ENCODE measurements at places on chromosomes 3 and 15.
A peak's percentile ranks its signal among the peaks of the same experiment; 100 is the strongest.

DNA sequence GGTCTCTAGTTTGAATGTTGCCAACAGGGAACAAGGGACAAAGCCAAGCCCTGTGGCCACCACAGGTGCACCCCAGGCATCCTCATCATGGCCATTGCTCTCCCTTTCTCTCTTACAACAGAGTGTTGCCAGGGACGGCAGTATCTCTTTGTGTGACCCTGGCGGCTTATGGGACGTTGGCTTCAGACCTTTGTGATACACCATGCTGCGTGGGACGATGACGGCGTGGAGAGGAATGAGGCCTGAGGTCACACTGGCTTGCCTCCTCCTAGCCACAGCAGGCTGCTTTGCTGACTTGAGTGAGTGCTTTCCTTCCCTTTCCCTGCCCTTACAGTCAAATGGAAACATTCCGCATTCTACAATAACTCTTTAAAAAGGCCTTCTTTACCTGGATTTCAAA, 38.2 kb downstream of the BOC start:
- no peak for DNase-seq
- no peak overlapping the region for H3K27ac ChIP-seq
- no peaks in the 10 kb centered on the region for H3K36me3 ChIP-seq
- H3K4me1 ChIP-seq, result peaks cover 30% of the 10 kb centered on the region
- H3K4me3 ChIP-seq, result no peak overlapping the region

DNA sequence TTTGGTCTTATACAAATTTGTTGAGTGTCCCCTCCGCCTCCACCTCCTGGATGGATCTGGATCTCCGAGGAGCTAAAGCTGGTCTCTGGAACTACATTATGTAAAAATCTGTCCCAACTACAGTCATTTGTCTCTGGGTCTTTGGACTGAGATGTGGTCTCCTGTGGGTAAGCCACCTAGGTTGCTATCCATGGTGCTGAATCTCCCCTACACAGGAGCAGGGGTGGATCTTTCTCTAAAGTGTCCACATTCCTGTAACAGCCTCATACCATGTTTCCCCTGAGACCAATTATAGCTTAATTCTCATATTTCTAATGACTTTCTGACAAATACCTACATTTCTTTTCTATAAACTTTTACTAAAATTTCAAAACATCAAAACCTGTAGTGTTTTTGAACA, 625.8 kb downstream of the TAFA4 start:
- no peak overlapping the region for H3K4me3 ChIP-seq
- no peak overlapping the region for H3K27ac ChIP-seq
- H3K36me3 ChIP-seq, result no peaks in the 10 kb centered on the region
- DNase-seq, result no peak

GRCh38 chr3:158395421-158395820, 175.6 kb upstream of the MLF1 start:
- H3K27ac ChIP-seq, result no peak overlapping the region
- no peaks in the 10 kb centered on the region for H3K4me1 ChIP-seq
- no peak for DNase-seq
- no peaks in the 10 kb centered on the region for H3K27me3 ChIP-seq

DNA sequence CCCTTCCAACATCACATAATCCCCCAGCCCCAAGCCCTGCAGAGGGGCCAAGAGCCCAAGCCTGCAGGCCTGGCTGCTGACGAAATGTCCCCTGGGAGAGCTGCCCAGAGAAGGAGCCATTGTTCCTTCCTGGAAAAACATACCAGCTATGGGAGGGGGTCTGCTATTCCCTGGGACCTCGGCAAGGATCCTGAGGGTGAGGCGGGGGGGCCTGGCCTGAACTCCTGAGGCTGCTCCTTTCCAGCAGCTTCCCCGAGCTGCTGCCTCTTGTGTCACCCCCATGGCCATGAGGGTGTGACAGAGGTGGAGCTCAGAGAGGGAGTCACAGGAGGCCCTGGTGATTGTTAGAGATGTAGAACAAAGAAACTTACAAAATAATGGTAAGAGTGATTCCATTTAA, 12.9 kb downstream of the LOXL1 start:
- no peak for DNase-seq
- H3K4me1 ChIP-seq, result peaks cover 90% of the 10 kb centered on the region
- no peaks in the 10 kb centered on the region for H3K27me3 ChIP-seq

GRCh38 chr15:65730549-65731172, 61.4 kb downstream of the DENND4A start:
- H3K4me3 ChIP-seq, result no peak overlapping the region
- DNase-seq, result no peak
- no peaks in the 10 kb centered on the region for H3K4me1 ChIP-seq
- no peak overlapping the region for H3K27ac ChIP-seq

DNA sequence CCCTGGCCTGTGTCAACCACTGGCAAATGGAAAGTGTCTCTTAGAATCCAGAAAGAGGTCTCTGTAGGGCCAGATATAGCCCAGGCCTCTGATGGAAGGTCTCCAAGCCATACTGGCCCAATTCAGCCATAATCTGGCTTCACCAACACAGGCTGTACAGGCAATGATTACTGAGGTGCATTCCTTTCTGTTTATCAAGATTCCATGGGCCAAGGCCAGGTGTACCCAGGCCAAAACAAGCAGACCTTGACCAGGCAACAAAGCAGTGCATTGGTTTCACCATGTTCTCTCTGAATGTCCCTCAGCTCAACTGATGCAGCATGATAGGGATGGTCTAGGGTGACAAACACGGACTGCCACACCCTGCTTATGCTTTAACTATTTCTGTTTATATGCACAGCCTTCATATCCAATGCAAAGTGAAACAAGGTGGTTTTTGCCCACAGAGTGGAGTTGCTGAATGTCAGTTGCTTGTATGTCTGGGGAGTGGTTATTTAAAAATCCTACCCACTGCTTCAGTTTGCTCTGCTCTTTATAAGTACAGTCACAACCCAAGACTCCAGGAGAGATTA, 25.2 kb downstream of the CCNL1 start:
- peak; percentile 83 for DNase-seq
- H3K4me1 ChIP-seq, result peaks cover 60% of the 10 kb centered on the region
- no peak overlapping the region for H3K4me3 ChIP-seq

GRCh38 chr15:98898122-98898521, 109.5 kb downstream of the PGPEP1L start:
- peak overlapping the region; percentile 89 for H3K27ac ChIP-seq
- no peak for DNase-seq
- H3K27me3 ChIP-seq, result no peaks in the 10 kb centered on the region
- H3K4me1 ChIP-seq, result peaks cover 89% of the 10 kb centered on the region
- H3K4me3 ChIP-seq, result no peak overlapping the region
- H3K36me3 ChIP-seq, result peaks cover 14% of the 10 kb centered on the region

DNA sequence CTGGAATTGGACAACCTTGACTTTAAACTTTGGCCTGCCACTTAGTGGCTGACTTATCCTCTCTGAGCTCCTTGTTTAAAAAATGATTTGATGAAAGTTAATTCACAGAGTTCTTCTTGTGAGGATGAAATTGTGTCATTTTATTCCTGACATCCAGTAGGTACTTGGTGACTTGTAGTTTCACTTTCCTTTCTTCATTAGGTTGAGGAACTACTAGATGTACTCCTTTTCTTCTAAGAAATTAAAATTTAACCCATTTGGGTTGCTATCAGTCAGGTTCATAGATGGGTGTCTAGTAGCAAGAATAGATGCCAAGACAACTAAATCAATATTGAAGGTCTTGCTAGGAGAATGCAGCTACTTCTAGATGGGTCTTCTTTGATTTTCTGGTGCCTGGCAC, 5.2 kb downstream of the NR1D2 start:
- peaks cover 90% of the 10 kb centered on the region for H3K4me1 ChIP-seq
- no peak overlapping the region for H3K4me3 ChIP-seq
- H3K36me3 ChIP-seq, result peaks cover 7% of the 10 kb centered on the region
- no peak for DNase-seq
- H3K27ac ChIP-seq, result peak overlapping the region; percentile 83

- peak overlapping the region; percentile 99 for H3K4me3 ChIP-seq
- DNase-seq, result peak; percentile 69
- no peaks in the 10 kb centered on the region for H3K27me3 ChIP-seq
Measured at GRCh38 chr15:41971089-41971894, 1.1 kb downstream of the EHD4 start.

- H3K27me3 ChIP-seq, result no peaks in the 10 kb centered on the region
- H3K27ac ChIP-seq, result peak overlapping the region; percentile 4
- no peak overlapping the region for H3K4me3 ChIP-seq
- DNase-seq, result no peak
Measured at GRCh38 chr3:73540969-73541740, 83.6 kb downstream of the PDZRN3 start.

- H3K36me3 ChIP-seq, result no peaks in the 10 kb centered on the region
- H3K4me3 ChIP-seq, result no peak overlapping the region
- no peak for DNase-seq
- H3K27ac ChIP-seq, result no peak overlapping the region
- H3K27me3 ChIP-seq, result no peaks in the 10 kb centered on the region
- no peaks in the 10 kb centered on the region for H3K4me1 ChIP-seq
Measured at GRCh38 chr15:66114863-66115425, 138.6 kb downstream of the MEGF11 start.

DNA sequence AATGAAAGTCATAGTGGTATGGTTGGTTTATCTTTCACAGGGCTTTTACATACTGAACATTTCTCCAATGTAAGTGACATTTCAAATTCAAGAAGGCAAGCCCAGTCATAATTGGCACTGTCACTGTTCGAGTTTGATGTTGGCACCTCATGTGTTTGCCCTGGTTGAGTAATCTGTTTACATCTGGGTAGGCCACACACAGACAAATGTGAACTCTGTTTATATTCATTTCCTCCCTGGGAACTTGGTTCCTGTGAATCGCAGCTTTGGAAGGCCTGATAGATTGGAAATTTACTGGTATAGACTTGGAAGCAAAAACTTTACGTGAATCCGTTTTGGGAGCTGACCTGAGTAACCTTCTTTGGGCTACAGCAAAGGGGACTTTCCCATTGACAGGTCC, 395.2 kb upstream of the AZI2 start:
- no peak overlapping the region for H3K4me3 ChIP-seq
- H3K4me1 ChIP-seq, result peaks cover 13% of the 10 kb centered on the region
- H3K27ac ChIP-seq, result no peak overlapping the region
- no peaks in the 10 kb centered on the region for H3K36me3 ChIP-seq

GRCh38 chr15:66842710-66843441, 140.8 kb downstream of the SMAD6 start:
- H3K4me3 ChIP-seq, result peak overlapping the region; percentile 56
- H3K27ac ChIP-seq, result peak overlapping the region; percentile 91
- H3K36me3 ChIP-seq, result no peaks in the 10 kb centered on the region
- peak; percentile 90 for DNase-seq
- H3K27me3 ChIP-seq, result no peaks in the 10 kb centered on the region

Data from tibial artery (tissue), 4 donors.